ENCODE measurements at places on chromosomes 1 and 21.

DNA sequence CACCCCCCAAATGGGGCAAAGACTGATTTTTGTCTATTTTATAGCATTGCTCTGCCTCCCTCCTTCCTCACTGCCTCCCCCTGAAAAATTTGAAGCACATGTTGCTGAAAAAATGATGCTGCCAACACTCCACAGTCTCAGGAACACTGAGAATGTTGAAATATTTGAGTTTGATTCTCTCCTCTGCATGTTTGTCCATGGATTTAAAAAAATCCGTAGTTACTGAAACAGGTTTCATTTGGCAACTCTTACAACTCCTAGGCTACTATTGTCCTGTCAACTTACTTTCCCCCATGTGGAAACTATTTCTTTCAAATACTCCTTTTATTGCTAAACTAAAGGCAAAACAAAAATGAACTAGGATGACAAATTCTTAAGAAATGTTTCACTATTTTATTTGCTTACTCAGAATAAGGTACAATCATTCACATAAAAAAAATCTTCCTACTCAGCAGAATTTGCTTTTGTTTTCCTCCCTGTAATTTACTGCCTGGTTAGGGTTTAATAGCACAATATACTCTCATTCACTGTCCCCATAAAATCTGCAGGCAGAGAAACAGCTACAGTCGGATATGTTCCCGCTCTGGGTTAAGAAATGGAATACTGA lies 50.2 kb downstream of the C21orf91 start:
- DNase-seq, result peak; percentile 13

DNA sequence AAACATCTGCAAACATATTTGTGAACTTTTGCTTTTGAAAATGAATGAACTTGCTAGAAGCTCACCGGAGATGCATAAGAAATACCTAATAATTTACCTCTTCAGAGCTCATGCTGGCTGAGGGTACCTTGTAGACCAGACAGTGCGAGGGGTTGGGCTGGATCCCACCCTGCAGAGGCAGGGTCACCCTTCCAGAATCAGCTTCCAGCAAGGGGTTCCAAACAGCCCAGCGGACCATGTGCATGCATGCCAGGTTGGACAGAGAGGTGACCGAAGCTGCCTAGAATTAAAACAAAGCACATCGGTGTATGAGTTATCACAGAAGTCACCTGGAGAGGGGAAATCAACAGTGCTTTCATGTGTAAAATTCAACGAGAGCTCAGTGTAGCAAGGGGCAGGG lies 59.2 kb downstream of the NPHP4 start:
- no peak for DNase-seq

GRCh38 chr21:28431527-28432200 lies 561.0 kb downstream of the LTN1 start:
- DNase-seq, result no peak

- no peak for DNase-seq
Measured at GRCh38 chr1:31444725-31445448, 31.9 kb downstream of the SERINC2 start.

DNA sequence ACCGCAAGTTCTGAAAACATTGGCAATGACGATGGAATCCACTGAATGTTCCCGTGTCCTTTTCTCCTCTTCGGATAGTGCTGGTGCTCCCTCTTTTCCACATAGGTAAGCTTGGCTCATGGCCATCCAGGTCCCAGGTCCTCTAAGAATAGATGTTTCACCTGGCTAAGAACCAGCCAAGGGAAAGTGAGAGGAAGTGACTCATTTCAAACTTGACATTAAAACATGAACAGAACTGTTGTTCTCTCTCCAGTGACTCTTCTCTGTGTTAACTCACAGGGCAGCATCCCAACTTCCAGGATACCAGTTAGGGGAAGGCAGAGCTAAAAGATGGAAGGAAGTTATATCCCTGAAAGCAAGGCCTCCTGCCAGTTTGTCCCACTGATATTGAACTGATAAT lies 493.8 kb upstream of the CHRM3 start:
- DNase-seq, result no peak

DNA sequence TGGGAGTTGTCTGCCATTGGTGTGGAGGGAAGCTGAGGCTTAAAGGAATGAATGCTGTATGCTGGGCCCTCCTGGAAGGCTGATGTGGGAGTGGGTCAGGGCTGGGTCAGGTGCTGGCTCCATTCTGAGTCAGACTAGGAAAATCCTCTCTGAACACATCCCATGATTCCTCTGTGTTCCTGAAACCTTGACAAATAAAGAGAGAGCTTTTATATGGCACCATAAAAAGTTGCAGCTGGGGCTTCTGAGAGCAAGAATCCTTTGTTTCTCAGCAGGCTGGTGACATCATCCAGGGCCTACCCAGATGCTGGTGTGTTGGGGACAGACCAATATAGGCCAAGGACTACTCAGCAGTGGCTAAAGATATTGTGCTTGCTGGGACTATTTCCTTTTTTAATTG lies 27.8 kb upstream of the NFASC start:
- DNase-seq, result no peak

- DNase-seq, result no peak
Measured at GRCh38 chr1:164250365-164250764, 308.6 kb upstream of the PBX1 start.

GRCh38 chr1:23448846-23449245 lies 24.3 kb upstream of the TCEA3 start:
- no peak for DNase-seq

DNA sequence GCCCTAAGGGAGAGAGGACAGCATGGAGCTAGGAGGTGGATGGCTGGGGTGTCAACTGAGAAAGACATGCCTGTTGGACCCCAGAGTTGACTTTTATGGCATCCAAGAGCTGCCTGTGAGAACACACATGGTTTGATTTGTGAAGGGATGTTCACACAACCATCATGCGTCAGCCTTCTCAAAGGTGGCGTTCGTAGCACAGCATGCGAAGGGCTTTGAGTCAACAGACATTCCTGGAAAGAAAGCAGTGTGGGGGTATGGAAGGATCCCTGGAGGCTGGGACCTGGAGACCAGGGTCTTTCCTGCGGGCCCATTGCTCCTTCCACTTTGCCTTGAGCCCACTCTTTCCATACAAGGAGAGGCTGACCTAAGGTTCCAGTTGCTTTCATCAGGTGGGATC lies 6.4 kb upstream of the WNT3A start:
- peak; percentile 0 for DNase-seq

GRCh38 chr1:203103216-203103615 lies 17.4 kb upstream of the MYOG start:
- no peak for DNase-seq

- DNase-seq, result peak; percentile 30
Measured at GRCh38 chr1:65020774-65021173, 54.4 kb upstream of the JAK1 start.

GRCh38 chr1:175383239-175383638 lies 190.7 kb upstream of the KIAA0040 start:
- no peak for DNase-seq

DNA sequence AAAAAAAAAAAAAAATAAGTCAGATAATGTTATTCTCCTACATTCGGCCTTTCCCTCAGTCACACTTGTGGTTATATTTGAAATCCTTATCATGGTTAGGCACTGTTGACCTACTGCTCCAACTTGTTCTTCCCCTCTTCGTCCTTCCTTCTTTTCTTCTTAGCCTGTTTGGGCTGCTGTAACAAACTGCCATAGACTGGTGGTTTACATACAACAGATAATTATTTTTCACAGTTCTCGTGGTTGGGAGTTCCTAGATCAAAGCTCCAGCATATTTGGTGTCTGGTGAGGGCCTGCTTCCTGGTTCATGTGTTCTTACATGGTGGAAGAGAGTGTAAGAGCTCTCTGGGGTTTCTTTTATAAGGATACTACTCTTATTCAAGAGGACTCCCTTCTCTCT lies 73.4 kb downstream of the RABGAP1L start:
- DNase-seq, result no peak

DNA sequence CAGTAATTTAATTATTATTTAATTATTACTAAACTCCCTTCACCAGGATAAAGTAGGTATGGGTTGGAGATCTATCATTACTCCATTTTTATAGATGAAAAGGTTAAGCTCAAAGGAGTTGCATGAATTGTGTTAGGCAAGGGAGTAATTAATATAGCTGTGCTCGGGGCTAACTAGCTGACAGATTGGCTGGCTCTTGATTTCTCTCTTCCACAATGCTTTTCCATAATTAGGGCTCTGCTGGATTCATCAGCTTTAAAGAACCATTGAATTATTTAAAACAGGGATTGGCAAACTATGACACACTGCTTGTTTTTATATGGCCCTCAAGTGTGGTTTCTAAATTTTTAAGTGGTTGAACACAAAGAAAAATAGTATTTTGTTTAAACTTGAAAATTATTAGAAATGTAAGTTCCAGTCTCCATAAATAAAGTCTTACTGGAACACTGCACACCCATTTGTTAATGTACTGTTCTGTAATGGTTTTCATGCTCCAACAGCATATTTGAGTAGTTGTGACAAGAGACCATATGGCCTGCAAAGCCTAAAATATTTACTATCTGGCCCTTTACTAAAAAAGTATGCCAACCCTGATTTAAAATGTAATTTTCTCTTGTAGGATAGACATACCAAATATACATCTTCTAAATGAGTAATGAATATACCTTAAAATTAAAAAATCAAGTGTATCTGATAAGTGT lies 76.4 kb downstream of the GDAP2 start:
- no peak for DNase-seq

- no peak for DNase-seq
Measured at GRCh38 chr1:93865253-93865652, 13.8 kb downstream of the DNTTIP2 start.

DNA sequence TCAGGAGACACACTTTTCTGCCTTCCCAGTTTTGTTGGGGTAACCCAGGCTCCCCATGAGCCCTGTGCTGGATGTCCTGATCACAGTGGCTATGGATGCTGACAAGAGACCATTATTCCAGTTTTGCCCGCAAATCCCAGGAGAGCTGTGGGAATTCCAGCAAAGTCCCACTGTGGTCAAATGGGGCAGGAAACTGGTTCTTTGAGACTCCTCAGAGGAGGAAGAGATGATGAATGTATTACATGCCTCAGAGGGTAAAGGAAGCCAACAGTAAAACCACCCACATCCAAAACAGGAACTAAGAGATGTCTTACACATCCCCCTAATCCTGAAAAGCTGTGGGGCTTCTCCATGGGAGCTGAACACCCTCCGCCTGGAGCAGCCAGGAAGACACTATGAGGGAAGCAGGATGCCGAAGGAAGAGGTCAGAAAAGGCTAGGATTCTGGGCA lies 12.8 kb upstream of the MPZL1 start:
- no peak for DNase-seq

DNA sequence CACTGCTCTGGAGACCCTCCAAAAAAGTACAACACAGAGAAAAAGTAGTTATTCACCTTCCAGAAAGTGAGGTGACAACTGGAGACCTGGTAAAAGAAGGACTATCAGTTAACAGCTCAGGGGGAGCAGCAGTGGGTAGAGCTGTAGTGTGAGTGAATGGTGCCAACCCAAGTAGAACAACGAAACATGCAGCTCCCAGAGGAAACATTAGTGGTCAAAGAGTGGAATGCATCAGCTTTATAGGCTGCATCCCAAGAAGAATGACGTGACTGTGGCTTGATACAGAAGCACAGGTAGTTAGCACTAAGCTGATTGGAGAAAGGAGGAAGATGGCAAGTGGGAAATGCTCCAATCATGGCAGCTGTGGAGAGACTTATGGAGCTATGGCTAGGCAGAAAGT lies 275.7 kb upstream of the CAMK1G start:
- DNase-seq, result no peak

DNA sequence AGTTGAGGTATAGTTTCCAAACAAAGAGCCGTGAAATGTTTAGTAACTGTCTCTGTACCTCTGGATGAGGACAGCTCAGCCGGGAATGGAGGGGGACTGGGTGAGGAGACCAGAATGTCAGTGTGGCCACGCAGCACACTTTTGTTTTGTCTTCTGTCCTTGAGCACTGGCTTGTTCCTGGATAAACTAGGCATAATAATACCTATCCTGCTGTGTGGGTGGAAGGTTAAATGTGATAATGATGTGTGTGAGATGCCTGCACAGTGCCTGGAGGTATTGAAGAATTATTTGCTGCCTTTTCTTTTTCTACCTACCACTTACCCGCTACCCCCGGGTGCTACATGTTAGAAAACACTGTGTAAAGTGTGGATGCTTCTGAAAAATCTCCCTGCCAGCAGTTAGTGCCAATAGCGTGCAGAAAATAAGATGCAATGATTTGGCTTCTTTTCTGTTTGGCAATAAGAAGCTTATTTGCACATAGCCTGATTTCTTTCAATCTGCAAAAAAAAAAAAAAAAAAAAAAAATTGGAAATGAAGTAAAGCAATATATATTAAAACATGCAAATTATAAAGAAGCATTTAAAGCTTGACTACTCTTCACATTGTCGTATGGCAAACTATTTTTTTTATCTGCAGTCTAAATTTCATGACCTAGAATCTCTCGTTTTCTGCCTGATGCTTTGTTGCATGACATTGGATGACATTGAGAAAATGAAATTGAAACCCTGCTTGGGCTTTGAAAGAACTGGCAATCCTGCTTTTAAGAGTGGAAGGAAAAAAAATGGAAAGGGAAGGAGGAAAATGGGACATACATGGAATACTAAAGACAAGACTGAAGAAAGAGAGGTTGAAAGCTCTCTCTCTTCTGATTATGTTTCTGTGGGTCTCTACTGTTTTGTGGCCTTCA lies 89.5 kb downstream of the DISC1 start:
- DNase-seq, result no peak

- DNase-seq, result no peak
Measured at GRCh38 chr1:234476172-234476571, 2.8 kb downstream of the TARBP1 start.

GRCh38 chr1:8938232-8938999 lies 7.3 kb upstream of the CA6 start:
- no peak for DNase-seq

- no peak for DNase-seq
Measured at GRCh38 chr1:110255392-110255787, 45.3 kb downstream of the KCNC4 start.

DNA sequence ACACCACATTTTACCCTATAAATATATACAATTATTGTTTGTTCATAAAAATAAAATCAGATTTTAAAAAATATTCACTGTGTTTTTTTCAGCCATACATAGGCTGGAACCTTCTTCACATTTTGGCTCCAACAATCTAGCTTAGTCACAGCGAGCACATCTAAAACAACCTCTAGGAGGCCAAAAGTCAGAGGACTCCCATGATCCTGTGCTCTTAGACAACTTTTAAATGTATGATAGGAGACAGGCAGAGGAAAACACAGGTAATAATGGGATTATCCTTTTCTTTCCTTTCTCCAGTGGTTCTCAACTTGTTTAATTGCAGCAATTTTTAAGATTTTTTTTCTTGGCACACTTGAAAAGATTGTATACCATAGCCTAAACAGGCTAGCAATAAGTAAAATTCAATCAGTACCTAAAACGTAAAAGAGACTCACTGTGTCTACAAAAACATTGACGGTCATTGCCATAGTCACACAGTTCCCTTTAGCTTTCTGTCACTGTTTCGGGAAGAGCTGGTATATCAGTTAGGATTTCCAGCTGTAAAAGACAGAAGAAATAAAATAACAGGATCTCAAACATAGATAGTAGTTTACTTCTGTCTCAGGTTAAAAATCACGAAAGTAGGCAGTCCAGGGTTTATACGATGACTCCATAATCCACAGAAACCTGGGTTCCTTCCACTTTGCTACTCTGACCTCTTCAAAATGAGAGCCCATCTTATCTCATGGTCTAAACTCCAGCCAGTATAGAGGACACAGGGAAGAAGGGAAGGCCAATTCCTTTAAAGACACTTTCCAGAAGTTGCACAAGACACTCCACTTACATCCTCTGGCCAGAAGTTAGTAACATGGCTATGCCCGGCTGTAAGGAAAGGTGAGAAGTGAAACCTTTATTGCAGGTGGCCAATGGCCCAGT lies 39.2 kb upstream of the CR1L start:
- no peak for DNase-seq

Measured in AG08395 (cell line).